ENCODE measurements at places on chromosomes 7 and 10.
A peak's percentile ranks its signal among the peaks of the same experiment; 100 is the strongest.

GRCh38 chr7:55381696-55382095 is 16.6 kb downstream of the LANCL2 start:
- no peak for DNase-seq

- no peak for DNase-seq
Observed at GRCh38 chr7:42020061-42020460, 216.9 kb downstream of the GLI3 start.

GRCh38 chr10:131850383-131850870 is 50.4 kb upstream of the PPP2R2D start:
- DNase-seq = no peak

DNA sequence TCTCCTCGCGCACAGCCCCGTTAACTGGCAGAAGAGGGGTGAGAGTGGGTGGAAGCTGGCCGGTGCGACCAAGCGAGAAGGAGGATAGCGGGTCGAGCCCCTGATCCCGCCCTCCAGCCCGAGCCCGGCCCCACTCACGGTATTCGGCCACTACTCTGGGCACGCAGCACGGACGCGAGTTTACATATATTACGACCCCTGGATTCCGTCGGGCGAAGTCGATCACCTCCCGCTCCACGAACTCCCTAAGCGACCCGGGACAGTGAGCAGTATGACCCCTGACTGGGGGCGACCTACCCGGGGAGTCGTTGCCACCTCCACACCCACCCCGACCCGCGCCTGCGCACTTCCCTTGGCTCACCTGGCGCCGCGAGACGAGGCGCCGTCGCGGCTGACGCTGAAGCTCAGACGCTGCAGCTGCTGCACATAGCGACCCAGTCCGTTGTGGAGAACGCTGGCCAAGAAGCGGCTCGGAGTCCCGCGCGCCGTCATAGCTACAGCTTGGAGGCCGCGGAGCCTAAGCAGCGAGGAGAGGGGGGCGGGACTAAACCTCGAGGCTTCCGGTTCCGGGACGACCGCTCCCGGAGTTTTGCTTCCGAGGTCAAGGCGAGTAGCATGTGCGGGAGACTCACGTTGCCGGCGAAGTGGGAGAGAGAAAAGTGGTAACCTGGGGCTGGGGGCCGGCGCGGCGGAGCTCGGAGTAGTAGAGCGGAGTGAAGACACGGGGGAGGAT is at the start of the genes MRPL43 and TWNK:
TSS of gene MRPL43 (minus strand) at position 546 of the 733 bp plus-strand sequence. CDS start at position 492, 54 bp downstream.
TSS of gene TWNK (plus strand) at position 592 of the 733 bp plus-strand sequence. CDS start 668 bp downstream, outside the sequence.
- DNase-seq = peak; percentile 51

DNA sequence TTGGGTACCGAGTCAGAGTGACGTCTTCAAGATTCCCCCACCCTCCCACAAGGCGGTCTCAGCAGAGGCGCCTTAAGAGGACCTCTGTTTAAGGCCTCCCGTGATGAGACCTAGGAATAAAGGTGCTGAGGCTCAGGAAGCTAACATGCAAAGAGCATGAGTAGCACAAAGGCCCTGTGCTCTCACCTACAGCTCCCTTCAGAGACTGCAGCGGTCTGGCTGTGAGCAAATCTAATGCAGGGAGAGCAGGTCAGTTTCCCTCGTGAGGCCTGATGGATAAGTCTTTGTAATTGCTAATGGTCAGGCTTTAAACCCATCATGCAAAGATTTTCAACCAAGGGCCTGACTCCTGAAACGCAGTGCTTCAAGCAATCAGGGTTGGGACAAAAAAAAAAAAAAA is 909.3 kb upstream of the GHITM start:
- no peak for DNase-seq

DNA sequence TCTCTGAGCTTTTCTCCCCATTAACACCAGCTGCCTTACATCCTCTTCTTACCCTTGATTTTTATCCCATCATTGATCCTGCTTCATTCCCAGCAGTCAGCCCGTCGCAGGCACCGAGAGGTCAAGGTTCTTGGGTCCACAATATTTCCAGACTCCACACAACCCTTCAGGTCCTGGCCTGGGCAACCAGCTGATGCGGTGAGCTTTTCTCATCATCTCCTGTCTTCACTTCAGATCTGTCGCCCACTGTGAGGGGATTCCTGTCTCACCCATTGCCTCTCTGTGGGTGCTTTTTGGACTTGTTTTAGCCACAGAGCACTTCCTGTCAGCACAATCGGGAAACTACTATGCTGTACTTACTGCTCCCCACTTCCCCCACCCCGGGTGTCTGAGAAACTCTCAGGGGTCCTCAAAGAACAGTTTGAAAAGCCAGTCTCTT is 8.4 kb upstream of the PVRIG start:
- DNase-seq = no peak

DNA sequence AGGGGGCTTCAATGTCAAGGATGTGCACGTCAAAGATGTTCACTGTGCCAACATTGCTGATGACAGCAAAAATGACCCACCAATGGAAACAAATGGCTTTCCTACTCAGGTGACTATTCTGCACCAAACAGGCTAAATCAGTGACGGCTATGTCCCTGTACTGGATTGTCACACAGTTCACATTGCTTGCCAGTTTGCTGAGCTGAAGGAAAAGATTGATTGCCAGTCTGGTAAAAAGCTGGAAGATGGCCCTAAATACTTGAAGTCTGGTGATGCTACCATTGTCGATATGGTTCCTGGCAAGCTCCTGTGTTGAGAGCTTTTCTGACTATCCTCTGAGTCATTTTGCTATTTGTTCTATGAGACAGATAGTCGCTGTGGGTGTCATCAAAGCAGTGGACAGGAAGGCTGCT is 202.2 kb upstream of the ETV1 start:
- no peak for DNase-seq

GRCh38 chr7:121558288-121558687 is 162.2 kb upstream of the FAM3C start:
- DNase-seq = no peak

GRCh38 chr10:3068968-3069737 is 1.8 kb downstream of the PFKP start:
- no peak for DNase-seq

DNA sequence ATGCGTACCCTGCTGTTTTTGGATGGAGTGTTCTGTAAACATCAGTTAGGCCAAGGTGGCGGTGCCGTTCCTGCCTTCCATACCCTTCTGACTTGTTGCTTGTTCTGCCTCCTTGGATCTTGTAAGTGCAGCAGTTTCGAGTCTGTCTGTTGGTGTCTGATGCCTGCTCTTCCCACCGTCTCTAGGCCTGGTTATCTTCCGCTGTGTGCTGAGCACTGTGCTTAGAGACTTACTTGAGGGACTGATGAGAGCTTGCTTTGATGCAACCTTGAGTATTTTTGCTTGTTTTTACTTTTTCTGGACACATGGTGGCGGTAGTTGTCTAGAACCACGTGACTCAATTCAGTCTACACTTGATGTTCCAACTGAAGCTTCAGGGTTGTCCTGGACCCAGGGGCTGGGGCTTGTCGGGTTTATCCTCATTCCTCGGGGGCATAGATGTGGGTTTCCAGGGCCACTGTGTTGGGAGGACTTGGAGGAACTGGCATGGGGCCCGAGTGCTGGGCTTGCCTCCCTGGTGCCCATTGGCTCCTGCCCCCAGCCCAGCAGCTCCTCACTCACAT is 14.4 kb upstream of the SPRN start:
- no peak for DNase-seq

DNA sequence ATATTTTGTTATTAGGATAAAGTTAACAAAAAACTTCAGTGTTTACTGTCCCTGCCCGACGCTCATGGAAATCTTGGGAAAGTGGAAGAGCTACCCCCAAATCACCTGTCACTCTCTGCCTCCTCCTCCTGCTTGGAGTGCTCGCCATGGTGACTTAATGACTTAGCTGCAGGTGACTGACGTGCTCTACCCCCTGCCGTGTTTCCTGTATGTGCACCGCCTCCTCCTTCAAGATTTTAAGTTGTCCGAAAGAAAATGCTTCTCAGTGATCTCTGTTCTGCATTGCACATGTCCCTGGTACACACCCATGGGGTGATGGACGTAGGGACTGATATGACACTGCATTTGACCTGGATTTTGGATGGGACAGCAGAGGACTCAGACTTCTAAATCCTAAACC is 338.8 kb upstream of the SHH start:
- no peak for DNase-seq

- DNase-seq = no peak
Observed at GRCh38 chr7:105055084-105055483, 41.1 kb downstream of the KMT2E start.

DNA sequence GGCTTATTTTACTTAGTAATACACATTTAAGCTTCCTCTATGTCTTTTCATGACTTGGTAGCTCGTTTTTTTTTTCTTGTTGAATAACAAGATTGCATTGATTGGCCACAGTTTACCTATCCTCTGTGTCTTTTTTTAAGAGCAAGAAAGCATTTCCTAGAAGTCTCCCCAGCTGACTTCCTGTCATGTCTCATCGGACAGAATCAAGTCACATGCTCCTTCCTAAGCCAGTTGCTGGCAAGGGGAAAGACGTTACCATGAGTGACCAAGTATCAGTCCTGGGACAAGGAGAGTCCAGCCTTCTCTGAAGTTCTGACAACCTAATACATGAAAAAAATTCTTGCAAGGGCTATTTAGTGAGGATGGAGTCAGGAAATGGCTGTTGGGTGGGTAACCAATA is 24.9 kb upstream of the SFRP5 start:
- DNase-seq = no peak

DNA sequence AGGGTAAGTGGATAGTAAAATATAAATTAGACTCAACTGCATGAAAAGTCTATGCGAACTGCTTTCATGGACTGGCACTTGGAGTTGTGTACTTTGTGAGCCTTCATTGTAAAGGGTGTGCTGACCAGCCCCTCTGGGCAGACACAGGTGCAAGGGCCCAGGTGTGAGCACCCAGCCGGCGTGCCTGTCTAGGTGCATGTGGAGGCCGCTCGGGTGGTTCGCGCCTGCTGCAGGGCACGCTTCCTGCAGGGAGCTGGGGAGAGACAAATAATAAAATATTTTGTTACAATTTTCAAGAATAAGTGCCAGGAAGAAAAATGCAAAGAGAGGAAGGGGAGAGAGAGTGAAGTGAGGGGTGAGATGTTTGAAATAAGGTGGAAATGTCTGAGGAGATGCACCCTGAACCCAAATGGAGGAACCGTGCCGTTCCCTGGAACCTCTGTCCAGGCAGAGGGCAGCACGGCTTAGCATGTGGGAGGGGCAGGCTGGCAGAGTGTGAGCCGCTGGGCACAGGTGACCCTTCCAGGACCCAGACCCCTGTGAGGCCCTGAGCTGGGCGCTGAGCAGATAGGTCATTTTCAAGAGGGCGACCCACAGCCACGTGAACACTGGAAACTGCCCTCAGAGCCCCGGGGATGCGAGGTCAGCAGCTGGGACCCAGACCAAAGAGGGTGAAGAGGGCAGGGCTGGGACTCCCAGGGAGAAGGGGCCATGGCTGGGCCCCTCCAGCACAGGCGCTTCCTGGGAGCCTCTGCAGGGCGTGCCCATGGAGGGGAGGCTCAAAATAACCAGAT is 28.7 kb downstream of the RNF32 start:
- DNase-seq = no peak

- DNase-seq = no peak
Observed at GRCh38 chr7:119197172-119197876, 972.8 kb downstream of the ANKRD7 start.

- DNase-seq = no peak
Observed at GRCh38 chr10:124005091-124005490, 88.3 kb downstream of the CHST15 start.

GRCh38 chr10:23457632-23458417 is 18.9 kb downstream of the OTUD1 start:
- DNase-seq = no peak

DNA sequence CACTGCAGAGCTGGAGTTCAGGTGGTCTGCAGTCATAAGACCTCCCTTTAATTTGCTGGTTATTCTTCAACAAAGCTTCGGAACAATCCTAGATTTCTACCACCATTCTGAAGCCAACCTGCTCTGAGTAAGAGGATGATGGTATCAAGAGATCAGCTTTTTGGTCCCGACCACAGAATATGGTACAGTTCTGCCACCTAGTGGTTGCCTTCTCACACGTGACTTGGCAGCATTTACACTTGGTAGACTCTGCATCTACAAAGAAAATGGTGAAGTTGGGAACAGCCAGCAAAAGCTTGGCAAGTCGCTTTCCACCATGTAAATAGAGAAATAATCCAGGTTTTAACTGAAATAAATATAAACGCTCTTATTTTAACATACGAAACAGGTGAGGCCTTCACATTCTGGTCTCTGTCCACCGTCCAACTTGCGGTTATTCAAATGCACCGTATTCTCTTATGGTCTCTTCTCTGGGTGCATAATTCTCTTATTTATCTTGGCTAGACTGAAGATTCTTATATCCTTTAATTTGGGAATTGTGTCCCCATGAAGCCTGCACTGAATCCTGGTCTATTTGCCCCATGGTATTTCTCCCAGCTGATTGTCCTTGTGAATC is 173.9 kb upstream of the GRM3 start:
- peak; percentile 60 for DNase-seq

- DNase-seq = no peak
Observed at GRCh38 chr7:155398944-155399343, 59.0 kb upstream of the EN2 start.

- DNase-seq = no peak
Observed at GRCh38 chr10:76544789-76545188, 1092.8 kb downstream of the KCNMA1 start.

- no peak for DNase-seq
Observed at GRCh38 chr7:128827971-128828711, 2.1 kb upstream of the FLNC start.

- DNase-seq = no peak
Observed at GRCh38 chr10:77300682-77301302, 336.8 kb downstream of the KCNMA1 start.

Data from NCI-H2171 (cell line).